ENCODE measurements at places on chromosomes 2 and 18.

- peak; percentile 23 for DNase-seq
Observed at GRCh38 chr2:197208024-197208423, 102.6 kb downstream of the ANKRD44 start.

- DNase-seq = no peak
Observed at GRCh38 chr2:42764096-42764495, at the start of gene OXER1. OXER1 (minus strand) TSS chr2:42764135; CDS start chr2:42764062, 73 bp downstream.

GRCh38 chr2:9964334-9964980 is 13.0 kb downstream of the GRHL1 start:
- no peak for DNase-seq

- no peak for DNase-seq
Observed at GRCh38 chr2:133344849-133345248, 223.4 kb downstream of the NCKAP5 start.

DNA sequence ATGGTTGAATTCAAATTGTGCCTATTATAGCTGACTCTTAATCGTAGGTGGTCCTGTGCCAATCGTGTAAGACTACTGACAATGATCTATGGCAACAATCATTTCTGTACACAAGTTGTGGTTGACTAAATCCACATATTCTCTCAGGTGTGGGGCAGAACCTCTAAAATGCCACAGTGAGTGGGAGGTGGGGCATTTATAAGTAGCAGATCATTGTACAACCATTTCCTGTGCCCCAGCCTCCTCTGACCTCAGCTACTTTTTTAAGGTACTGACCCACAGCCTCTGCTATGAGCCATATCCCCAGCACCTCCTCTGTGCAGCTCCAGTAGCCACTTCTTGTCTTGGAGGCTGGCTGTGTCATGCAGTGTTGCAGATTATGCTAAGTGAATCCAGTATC is 48.6 kb upstream of the RAPH1 start:
- DNase-seq = peak; percentile 18

DNA sequence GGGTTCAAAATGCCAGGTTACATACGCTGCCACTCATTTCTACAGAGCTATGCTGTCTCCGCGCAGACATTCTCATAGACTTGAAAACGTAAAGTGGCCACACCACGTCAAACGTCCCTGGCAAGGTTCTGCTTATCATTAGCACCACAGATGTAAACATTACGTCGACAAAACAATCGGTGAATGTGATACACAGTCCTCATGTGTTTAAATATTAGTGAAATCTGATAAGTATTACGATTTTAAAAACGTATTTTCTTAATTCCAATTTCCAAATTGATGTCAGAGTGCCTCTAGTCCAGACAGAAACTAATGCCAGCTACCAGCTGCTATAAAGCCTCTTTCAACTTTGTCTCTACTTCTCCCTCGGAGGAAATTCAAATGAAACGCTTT is 1.2 kb downstream of the STK17B start:
- DNase-seq = peak; percentile 55

DNA sequence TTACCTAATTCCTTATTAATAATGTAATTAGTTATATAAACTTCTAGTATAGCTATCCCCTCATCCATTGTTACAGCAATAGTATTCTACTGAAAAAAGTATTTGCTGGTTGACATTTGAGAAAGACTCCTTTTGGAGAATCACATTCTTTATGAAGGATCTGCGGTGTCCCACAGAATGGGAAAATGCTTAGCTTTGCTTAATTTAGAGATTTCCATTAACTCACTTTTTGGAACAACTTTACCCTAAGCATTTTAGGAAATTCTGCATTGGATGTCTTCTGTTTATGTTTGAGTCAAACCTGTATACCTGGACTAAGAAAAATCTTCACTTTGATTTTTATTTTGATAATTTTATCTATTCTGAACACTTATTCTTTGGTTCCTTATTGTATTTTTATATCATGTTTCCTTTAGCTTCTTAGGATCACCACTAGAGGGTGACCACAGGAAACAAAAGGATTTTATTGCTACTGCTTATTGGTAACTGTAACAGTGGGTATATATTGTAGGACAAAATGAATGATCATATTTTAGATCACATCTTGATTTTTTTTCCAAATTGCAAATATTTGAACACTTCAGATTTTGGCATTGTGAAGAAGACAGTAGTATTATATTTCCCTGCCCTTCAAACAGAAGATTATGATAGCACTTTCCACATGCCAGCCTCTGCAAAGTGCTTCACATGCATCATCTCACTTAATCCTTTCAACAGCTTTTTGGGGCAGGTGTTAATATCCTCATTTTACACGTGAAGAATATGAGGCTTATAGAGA is 79.6 kb downstream of the MIB1 start:
- DNase-seq = no peak

DNA sequence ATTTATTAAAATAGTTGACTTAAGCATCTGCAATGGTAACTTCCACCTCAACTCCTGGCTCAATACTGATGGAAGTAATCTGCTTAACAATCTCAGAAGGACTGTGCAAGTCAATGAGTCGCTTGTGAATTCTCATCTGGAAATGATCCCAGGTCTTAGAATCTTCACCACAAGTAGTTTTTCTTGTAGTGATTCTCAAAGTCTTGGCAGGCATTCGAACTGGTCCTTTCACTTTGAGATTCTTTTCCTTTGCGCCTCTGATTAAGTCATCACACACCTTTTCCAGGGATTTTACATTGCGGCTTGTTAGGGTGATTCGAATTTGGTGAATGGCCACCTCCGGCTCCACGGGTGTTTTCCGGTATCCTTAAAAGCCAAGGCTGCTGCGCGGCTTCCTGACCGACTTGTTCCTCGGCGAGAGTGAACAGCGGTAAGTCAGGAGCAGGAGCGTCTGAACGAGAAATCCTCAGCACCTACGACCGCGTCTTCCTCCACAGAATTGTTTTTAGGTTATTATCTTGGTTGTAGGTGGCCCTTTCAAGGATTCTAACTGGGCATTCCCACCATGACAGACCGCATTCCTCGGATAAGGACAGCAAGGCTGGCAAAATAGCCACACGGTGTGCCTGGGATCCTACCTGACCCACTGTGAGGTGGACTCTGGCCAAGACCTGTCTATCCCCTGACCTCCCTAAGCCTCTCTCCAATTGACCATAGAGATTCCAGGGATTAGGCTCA is 23.8 kb upstream of the SLC20A1 start:
- DNase-seq = no peak

DNA sequence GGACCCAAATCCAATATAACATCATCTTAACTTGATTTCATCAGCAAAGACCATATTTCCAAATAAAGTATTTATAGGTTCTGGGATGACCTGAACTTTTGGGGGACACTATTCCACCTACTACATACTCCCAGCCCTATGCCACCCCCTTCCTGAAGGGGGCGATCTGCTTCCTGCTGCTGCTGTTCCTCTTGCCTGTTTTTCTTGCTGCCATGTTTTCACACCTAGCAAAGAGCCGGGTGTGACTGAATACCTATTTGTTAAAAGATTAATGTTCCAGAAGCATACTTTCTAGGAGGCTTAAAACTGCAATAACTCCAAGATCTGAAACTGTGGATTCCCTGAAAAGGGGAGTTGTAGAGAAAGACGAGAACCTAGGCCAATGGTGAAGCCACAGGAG is 89.7 kb downstream of the ICOS start:
- DNase-seq = no peak

GRCh38 chr2:230589497-230590015 is 123.1 kb upstream of the CAB39 start:
- peak; percentile 38 for DNase-seq

Data from activated naive CD4-positive, alpha-beta T cell treated with Interleukin-2 at 50 U/mL for 16 hours (primary cell).